Neuronal stem cell (in vitro differentiated cells): ENCODE measurements at places on chromosomes 7 and 10.

DNA sequence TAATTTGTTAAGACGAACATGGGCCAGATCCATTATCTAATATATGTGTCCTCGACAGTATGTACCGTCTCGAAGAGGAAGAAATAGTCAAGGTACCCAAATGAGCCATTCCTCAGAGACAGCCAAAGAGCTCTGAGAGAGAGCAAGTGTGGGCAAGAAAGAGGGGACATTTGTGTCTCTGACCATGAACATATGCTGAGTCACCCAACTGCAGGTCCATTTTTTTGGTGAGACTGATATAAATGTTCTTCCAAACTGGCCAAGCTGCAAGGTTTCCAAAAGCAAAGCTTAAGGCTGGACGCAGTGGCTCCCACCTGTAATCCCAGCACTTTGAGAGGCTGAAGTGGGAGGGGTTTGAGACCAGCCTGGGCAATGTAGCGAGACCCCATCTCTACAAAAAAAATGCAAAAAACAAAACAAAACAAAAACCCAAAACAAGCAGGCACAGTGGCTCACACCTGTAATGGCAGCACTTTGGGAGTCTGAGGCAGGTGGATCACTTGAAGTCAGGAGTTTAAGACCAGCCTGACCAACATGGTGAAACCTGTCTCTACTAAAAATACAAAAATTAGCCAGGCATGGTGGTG lies 26.0 kb upstream of the ATXN7L1 start:
- DNase-seq, result no peak

- DNase-seq, result no peak
Measured at GRCh38 chr7:137036768-137037167, 168.3 kb downstream of the CHRM2 start.

GRCh38 chr10:35215107-35215506 lies 88.5 kb downstream of the CREM start:
- DNase-seq, result no peak

DNA sequence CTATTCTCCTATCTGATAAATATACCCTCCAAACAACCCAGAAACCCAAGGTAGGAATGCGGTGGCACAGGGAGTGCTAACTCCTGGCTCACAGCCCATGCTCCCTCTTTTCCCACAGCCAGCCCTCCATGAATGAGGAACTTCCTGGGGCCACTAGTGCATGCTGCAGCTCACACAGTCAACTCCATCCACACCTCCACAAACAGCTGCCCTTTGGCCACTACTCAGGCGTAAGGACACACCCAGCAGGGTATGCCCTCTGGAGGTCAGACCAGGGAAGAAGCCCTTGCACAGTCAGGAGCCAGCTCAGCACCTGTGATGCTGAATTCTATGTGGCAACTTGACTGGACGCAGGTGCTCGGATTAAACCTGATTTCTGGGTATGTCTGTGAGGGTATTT lies 85.2 kb upstream of the PIK3CG start:
- DNase-seq, result no peak
